ENCODE measurements at places on chromosomes 1 and 21. TPM values are rescaled to one million over a fixed set of nuclear protein-coding genes. Genes with fewer than 3 reads are reported as not detected.

GRCh38 chr1:180934563-180934962 is 21.9 kb downstream of the KIAA1614 start:
- no peak for DNase-seq

Gene FALEC
- not detected for total RNA-seq

Gene CD247
- total RNA-seq, result not detected

DNA sequence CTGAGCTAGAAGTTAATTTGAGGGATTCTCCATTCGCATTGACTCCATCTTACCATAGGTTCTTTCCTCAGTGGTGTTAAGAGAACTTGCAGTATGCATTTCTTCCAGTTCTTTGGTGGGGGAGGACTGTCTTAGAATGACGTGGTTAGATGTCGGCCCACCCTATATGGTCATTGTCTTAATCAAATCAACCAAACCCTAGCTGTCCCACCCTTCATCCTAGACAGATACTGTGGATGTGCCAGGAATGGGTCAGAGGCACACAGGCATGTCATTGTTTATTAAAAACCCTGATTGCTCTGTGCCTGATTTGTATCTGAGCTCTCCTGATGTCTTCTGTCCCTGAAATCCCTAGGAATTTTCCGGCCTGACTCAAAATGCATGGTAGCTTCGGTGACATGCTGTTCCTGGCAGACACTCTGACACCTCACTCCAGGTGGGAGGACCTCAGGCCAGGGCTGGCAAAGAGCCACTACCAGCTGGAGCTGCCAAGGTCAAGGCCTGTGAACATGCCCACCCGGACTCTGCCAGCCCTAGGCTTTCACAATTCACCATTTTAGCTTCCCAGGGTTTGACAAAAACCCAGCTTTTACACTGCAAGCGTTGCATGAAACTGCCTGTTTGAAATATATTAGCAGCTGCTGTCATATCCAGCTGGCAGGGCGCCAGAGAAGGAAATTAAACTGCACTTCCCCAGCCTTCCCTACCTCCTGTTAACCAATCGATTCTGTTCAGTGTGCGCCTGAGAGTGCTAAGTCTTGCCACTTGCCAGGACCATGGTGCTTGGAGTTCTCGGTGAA is 134.0 kb downstream of the FAM78B start:
- no peak for DNase-seq

Gene ASAP3
- 9.8 TPM for total RNA-seq

Gene OR2L3
- not detected for total RNA-seq

GRCh38 chr21:36803816-36804439 is 105.0 kb downstream of the SIM2 start:
- DNase-seq, result no peak

Gene ADCY10
- 0.06 TPM for total RNA-seq

DNA sequence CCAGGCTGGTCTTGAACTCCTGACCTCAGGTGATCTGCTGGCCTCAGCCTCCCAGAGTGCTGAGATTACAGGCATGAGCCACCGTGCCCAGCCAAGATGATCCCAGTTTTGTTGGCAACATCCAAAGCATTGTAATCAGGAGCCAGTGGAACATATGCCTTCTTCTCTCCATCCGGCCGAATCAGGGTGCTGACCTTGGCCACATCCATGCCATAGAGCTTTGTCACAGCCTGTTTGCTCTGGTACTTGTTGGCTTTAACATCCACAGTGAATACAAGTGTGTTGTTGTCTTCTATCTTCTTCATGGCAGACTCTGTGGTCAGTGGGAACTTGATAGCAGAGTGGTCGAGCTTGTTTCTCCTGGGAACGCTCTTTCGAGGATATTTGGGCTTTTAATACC is 17.1 kb downstream of the TNFRSF8 start:
- DNase-seq, result no peak

- DNase-seq, result no peak
Measured at GRCh38 chr1:51594716-51595115, 22.2 kb upstream of the OSBPL9 start.

Gene CHAF1B
- total RNA-seq, result 3.1 TPM

DNA sequence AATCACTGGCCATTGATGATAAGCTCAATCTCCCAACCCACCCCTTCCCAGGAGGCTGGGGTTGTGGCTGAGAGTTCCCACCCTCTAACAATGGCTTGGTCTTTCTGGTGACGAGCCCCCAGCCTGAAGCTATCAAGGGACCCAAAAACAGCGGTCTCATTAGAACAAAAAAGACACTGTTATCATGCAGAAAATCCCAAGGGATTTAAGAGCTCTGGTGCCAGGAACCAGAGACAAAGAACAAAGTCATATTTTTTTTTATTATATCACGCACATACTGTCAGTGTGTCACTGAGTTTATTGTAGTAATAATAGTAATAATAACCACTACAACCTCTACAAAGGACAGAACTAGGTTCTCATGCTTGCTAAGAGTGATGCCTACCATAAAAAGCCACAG is 43.9 kb downstream of the CCDC185 start:
- no peak for DNase-seq

Gene TRIM46
- total RNA-seq, result 9.9 TPM

DNA sequence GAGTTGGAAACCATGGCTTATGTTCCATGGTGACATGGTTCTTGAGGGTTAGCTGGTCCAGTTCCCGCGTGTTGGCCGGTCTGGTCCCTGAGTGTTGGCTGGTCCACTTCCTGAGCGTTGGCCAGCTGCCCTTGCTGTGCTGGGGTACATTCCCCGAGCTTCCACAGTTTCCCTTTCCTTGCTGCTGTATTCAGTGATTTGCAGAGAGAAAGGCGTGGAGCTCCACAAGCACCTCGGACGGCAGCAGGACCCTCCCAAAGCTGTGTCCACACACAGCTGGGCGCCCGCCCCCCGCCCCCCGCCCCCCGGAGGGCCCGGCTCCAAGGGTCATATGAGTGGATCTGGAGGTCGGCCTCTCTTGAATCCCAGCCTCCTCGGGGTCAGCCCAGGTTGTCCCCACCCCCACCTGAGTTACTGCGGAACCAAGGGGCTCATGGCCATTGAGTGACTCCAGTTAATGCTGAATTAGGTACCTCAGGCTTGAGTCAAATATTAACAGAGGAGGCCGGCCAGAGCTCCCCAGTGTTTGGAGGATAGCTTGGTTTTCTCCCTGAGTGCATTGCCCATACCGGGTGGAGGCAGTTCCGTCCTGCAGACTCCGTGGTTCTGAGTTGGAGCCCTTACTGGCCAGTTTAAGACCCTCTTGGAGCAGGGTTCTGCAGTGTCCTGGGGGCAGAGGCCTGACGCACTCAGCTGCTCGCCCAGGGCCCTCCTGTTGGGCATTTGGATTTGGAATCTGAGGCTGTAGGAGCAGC is 18.4 kb downstream of the COL18A1 start:
- no peak for DNase-seq

GRCh38 chr1:22128392-22128791 is 14.5 kb downstream of the WNT4 start:
- no peak for DNase-seq

DNA sequence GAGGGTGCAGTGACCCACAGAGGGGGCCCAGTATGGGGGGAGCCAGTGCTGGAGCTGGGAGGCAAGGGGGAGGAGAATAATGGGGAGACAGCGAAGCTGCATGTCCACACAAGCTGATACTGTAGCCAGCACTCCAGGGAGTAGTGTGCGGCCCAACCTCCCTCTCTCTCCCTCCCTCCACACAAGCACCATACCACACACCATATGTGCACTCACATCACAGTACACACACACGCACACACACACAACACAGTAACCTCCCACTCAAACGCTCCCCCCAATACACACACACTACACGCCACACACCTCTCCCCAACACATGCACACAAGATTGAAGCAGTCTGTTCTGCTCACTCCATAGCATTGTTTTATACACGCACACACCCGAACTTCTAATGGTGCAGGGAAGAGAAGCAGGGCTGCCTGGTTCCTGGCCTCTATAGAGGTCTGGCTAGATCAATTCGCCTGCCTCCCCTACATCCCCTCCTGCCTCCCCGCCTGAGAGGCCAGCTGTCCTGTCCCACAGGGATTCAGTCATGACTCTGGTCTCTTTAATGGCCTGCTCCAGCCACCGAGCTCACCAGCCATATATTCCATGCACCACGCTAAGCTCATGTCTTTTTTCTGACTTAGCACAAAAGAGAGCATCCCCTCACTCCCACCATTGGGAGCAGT is 3.8 kb downstream of the NCDN start:
- no peak for DNase-seq

GRCh38 chr1:152411134-152411533 is 2.9 kb downstream of the CRNN start:
- no peak for DNase-seq

Measured in glomerular endothelial cell (primary cell).